ENCODE measurements at places on chromosomes 16 and 17. TPM values are rescaled to one million over a fixed set of nuclear protein-coding genes. Genes with fewer than 3 reads are reported as not detected.

- DNase-seq = no peak
Measured at GRCh38 chr17:64147110-64148016, 17.4 kb upstream of the ERN1 start.

DNA sequence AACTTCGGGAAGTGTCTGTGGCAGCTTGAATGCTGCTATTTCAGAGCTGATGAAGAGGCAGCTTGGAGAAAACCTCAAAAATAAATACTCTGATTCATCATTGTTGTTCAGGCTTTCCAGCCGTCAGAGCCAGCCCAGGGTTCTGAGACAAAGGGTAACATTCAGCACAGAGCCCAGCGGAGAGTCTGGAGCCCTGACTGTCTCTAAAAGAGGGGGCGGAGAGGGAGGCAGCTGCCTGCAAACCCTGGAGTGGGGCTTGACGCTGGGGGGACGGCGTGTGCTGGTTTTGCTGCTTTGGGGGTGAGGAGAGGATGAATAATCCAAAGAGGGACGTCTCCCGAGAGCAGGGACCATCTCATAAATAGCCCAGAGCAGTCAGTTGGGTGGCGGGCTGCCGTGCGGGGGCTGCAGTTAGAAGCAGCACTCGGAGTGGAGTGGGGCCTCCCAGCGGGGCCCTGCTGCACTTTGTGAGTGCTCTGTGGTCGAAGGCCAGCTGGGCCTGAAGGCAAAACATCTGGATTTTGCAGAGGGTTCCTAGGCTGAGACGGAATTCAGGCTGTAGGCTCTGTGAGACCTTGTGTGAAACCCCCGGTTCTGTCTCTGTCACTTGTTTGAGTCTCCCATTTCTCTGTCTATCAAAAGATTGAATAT, 237.8 kb downstream of the PRKCA start:
- DNase-seq = peak; percentile 38

DNA sequence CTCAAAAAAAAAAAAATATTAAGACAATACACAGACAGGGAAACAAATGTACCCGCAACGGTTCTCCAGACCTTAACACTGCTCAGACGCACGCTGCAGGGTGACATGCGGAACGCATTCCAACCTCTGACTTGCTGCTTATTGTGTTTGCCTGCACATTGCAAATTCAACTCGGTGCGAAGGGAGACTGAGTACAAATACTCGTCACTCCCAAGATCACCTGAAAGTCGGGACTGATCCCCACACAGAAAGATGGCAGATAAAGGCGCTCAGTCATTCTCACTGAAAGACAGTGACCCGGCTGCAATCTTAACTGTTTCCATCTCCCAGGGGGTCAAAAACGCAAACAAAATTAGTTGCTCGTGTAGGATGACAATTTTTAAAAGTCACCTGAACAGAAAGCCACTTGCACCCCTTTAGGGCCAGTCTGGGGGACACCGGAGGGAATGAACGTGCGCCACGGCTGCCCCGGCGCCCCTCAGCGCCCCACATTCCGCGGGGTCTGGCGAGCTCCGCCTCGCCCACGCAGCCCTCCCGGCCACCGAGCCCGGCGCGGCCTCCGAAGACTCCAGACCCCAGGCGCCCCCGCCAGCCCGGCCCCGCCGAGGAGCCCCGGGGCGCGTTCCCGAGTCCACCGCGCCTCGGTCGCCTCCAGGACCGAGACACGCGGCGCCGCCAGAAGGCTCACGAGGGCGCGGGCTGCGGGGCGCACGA, 589 bp downstream of the CLCN7 start:
- DNase-seq = no peak

GRCh38 chr16:57574086-57574485, 31.6 kb downstream of the ADGRG5 start:
- no peak for DNase-seq

DNA sequence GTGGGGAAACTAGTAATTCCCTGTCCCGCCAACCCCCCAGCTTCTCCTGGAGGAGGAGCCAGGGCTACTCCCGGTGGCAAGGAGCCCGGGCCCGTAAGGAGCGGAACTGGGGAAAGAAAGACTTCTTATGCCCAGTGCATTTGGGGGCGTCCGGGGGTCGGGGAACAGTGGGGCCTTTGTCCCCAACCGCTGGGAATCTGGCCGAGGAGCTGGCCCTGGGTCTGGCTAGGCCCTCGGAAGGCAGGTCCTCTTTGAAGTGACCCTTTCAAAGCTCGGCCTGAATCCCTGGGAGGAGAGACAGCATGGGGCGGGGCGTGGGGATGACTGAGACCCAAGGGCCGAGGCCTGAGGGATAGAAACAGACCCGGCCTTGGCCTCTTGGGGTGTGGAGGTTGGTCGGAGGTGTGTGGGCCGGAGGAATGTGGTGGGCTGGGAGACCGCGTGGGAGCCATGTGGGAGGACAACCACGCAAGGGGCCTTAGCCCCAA, 6.0 kb downstream of the ARHGAP23 start:
- DNase-seq = no peak

- no peak for DNase-seq
Measured at GRCh38 chr16:79843631-79844043, 243.1 kb upstream of the MAF start.

- DNase-seq = no peak
Measured at GRCh38 chr17:49183341-49183740, 27.0 kb downstream of the GNGT2 start.

DNA sequence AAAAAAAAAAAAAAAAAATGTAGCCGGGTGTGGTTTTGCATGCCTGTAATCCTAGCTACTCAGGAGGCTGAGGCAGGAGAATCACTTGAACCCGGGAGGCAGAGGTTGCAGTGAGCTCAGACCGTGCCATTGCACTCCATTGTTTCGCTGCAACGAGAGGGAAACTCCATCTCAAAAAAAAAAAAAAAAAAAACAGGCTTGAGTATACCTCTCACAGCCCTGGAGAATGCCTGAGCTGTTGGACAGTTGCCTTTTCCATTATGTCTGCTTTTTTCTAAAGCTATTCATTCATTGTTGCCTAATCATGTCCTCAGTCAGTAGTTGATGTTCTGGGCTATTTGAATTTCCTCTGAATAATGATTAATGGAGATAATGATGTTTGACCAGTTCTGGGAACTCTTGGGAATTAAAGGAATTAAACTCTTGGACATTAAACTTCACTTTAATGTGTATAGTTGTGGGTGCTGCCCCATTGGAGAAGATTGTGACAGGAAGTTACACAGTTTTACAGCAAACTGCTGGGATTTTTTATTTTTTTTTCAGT, 11.8 kb downstream of the HMOX2 start:
- no peak for DNase-seq

GRCh38 chr16:9567666-9568065, 476.2 kb downstream of the HAPSTR1 start:
- DNase-seq = no peak

DNA sequence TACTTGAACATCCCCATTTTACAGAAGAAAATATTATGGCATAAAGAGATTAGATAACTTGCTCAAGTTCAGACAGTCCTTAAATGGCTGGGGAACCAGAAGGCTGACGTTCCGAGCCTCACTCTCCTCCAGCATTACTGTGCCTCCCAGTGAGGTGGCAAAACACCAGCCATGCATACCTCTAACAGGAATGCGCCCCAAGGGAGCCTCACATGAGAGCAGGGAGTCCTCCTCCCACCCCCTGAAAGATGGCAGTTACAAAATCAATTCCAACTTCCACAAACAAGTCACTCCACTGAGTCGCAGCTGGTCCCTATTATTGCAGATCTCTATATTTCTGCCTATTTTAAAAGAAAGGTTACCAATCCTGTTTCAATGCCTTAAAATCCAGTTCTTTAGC, 55.5 kb downstream of the ANKFY1 start:
- DNase-seq = no peak

- no peak for DNase-seq
Measured at GRCh38 chr16:53654946-53655345, 48.7 kb downstream of the RPGRIP1L start.

GRCh38 chr16:85227084-85227945, 115.0 kb upstream of the CIBAR2 start:
- DNase-seq = no peak

GRCh38 chr16:19595043-19595767, 39.7 kb downstream of the VPS35L start:
- no peak for DNase-seq

GRCh38 chr17:43911904-43912303, 4.6 kb upstream of the MPP2 start:
- no peak for DNase-seq

DNA sequence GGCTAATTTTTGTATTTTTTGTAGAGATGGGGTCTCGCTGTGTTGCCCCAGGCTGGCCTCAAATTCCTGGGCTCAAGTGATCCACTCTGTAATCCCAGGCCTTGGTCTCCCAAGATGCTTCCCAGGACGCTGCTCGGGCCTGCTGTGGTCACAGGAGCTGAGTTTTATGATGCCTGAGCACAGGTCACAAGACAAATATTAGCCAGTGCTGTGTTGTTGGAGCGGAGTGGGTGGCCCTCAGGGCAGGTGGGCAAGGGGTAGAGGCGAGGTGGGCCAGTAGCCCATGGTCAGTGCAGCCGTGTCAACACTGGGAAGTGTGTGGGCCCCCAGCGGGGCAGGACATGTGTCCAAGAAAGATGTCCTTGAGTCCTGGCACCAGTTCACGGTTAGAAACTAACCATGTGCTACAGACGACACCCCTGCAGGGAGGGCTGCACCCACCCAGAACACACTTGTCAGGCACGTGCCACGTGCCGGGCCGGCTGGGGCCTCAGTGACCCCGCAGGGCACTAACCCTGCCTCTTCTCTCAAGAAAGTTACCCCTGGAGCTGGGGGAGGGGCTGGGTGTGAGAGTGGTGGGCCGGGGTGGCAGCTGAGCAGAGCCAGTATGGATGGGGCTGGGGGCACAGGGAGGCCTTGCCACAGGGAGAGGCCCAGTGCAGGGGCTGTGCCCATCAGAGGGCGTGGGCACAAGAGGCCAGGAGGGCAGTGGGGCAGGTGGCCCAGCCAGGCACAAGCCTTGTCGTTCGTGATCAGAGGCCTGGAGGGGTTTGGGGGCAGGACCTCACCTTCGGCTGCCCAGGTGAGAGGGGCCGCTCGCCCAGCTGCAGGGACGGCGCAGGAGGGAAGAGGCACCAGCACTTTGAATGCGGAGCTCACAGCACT, 103.1 kb upstream of the CHMP6 start:
- no peak for DNase-seq

DNA sequence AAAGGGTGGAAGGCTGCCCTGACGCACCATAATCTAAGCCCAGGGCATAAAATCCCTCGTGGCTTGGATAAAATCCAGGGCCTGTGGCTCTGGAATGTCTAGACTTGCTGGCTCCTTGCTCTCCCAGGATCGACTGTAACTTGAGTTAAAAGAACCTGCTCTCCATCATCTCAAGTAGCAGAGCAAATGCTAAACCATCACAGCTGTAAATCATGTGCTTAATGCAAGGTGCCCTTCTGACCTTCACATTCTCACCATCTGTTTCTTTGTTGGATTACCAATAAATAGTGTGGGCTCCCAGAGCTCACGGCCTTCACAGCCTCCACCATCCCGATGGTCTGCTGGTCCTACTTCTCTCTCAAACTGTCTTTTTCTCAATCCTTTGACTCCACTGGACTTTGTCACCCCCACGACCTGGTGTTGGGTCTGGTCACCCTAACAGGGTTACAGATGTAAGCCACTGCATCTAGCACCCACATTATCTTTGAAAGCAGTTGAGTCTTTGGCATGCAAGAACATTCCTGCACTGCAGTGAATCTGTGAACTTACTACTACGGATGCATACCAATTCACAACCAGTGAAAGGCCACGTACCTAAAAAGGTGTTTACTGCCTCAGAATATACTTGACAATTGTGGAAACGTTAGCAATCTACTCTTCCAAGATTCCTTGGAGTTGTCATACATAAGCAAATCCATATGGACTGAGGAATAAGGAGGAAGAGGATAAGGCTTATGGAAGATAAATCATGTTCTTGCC, 15.3 kb downstream of the RSL1D1 start:
- DNase-seq = no peak

GRCh38 chr16:54040975-54041374, 245.6 kb downstream of the IRX3 start:
- DNase-seq = no peak

GRCh38 chr17:29763273-29763672, 140.6 kb upstream of the CORO6 start:
- no peak for DNase-seq

DNA sequence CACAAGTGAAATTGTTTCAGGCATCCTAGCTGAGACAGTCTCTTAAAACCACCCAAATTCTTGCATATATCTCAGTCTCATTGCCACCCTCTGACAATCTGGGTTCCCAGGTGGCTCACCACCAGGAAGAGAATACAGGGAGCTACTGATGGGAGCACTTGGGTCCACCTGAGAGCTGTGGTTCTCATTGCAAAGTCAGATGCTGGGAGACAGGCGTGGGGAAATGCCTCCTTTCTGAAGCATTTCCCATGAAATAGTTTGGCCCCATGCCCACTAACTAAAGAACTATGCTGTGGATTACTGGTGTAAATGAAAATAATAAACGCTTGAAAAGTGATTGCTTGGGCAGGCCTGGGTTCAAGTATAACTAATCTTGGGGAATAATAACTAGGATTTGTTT, 70.3 kb downstream of the CMC2 start:
- DNase-seq = no peak

DNA sequence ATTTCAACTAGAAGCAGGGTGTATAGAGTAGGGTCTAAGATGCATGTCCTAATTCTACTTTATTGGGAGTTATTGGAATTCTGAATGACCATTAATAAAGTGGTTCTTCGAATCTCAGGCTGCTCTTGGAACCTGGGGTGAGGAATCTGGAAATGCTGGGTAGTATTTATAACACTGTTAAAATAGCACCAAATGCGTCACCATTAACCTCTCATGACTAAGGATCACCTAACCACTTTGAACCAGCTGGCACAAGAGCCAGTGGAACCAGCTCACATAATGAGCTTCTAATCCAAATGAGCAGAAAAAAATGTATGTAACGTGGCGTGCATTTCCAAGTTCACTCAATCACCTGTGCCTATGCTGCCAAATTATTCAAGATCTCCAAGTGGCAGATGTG, 281.7 kb downstream of the GRIN2A start:
- no peak for DNase-seq

Gene TMEM88
- 9.2 TPM for total RNA-seq

Gene ADAMTS18
- total RNA-seq = 0.22 TPM

Gene UNC119
- 20.5 TPM for total RNA-seq

Gene KRT12
- total RNA-seq = not detected

Gene CLEC18C
- 0.42 TPM for total RNA-seq

Gene CLEC18A
- 2.1 TPM for total RNA-seq
